ENCODE measurements at places on chromosomes 1 and 21. TPM values are rescaled to one million over a fixed set of nuclear protein-coding genes. Genes with fewer than 3 reads are reported as not detected.

- H3K4me3 ChIP-seq, result no peak overlapping the region
- no peak overlapping the region for H3K27ac ChIP-seq
- no peaks in the 10 kb centered on the region for H3K4me1 ChIP-seq
- no peaks in the 10 kb centered on the region for H3K27me3 ChIP-seq
- no peaks in the 10 kb centered on the region for H3K36me3 ChIP-seq
- DNase-seq, result no peak
Observed at GRCh38 chr1:201947697-201948008, 1.3 kb upstream of the LMOD1 start.

GRCh38 chr1:98460136-98460535, 201.4 kb upstream of the SNX7 start:
- H3K27me3 ChIP-seq, result no peaks in the 10 kb centered on the region
- no peak for DNase-seq
- no peaks in the 10 kb centered on the region for H3K36me3 ChIP-seq
- no peak overlapping the region for H3K4me3 ChIP-seq
- no peak overlapping the region for H3K27ac ChIP-seq
- H3K4me1 ChIP-seq, result no peaks in the 10 kb centered on the region

GRCh38 chr1:91761295-91761721, 124.6 kb downstream of the TGFBR3 start:
- H3K27me3 ChIP-seq, result no peaks in the 10 kb centered on the region
- H3K36me3 ChIP-seq, result no peaks in the 10 kb centered on the region
- DNase-seq, result no peak
- no peak overlapping the region for H3K27ac ChIP-seq
- H3K4me1 ChIP-seq, result no peaks in the 10 kb centered on the region

DNA sequence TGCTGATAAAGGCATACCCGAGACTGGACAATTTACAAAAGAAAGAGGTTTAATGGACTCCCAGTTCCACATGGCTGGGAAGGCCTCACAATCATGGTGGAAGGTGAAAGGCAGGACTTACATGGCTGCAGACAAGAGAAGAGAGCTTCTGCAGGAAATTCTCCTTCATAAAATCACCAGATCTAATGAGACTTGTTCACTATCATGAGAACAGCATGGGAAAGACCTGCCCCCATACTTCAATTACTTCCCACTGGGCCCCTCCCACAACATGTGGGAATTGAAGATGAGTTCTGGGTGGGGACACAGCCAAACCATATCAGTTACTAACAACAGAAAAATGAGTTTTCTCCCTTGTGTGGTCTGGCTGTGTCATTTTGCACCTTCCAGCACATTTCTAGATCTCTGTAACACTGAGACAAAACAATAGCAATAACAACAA, 741.4 kb downstream of the KCNT2 start:
- no peak for DNase-seq
- H3K27ac ChIP-seq, result no peak overlapping the region
- no peaks in the 10 kb centered on the region for H3K27me3 ChIP-seq

The SLC6A17 gene
- not detected for total RNA-seq

DNA sequence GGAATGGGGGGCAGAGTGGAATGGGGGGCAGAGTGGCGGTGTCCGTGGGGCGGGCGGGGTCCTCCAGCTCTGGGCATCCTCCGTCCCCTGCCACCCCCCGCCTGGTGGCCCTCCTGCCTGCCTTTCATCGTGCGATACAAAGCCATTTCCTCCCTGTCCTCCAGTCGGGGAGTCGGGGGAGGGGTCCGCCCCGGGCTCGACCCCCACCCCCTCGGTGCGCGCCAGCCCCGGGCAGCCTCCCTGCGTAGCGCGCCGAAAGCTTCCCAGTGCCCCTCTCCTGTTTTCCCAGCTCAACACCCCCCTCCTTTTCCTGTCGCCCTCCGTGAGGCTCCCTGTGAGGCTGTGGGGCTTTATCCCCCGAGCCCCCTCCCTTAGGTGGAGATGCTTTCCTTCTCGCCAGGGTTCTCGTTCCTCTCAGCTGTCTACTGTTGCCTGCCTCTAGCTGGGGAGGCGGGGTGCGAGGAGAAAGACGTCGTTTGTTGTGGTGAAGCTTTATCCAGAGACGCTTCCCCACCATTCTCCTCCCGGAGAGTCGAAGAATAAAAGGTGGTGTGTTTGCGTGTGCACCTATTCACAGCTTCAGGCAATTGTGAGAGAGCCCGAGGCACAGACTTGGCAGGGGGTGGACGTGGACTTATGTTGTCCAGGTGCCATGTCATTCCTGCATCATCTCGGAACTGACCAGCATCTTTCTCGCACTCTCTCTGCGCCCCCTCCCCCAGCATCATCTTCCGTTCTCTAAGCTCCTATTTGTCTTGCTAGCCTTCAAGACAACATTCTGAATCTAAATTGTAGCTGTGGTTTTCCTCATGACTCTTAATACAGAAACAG, 848 bp downstream of the DNM3 start:
- H3K4me1 ChIP-seq, result no peaks in the 10 kb centered on the region
- no peak overlapping the region for H3K27ac ChIP-seq
- H3K36me3 ChIP-seq, result no peaks in the 10 kb centered on the region
- H3K4me3 ChIP-seq, result no peak overlapping the region
- H3K27me3 ChIP-seq, result peaks cover 77% of the 10 kb centered on the region

The TRMT13 gene
- total RNA-seq, result 9.4 TPM

The DLGAP3 gene
- total RNA-seq, result not detected

GRCh38 chr1:43345120-43345519, 7.5 kb downstream of the MPL start:
- H3K27ac ChIP-seq, result 0 out of 2 replicates have a peak overlapping the region, but pooled peaks have one; percentile 1
- H3K4me1 ChIP-seq, result peaks cover 43% of the 10 kb centered on the region
- DNase-seq, result peak; percentile 32
- no peak overlapping the region for H3K4me3 ChIP-seq
- H3K36me3 ChIP-seq, result no peaks in the 10 kb centered on the region

The LCE1E gene
- total RNA-seq, result not detected

The CAPN2 gene
- total RNA-seq, result 1,259 TPM

DNA sequence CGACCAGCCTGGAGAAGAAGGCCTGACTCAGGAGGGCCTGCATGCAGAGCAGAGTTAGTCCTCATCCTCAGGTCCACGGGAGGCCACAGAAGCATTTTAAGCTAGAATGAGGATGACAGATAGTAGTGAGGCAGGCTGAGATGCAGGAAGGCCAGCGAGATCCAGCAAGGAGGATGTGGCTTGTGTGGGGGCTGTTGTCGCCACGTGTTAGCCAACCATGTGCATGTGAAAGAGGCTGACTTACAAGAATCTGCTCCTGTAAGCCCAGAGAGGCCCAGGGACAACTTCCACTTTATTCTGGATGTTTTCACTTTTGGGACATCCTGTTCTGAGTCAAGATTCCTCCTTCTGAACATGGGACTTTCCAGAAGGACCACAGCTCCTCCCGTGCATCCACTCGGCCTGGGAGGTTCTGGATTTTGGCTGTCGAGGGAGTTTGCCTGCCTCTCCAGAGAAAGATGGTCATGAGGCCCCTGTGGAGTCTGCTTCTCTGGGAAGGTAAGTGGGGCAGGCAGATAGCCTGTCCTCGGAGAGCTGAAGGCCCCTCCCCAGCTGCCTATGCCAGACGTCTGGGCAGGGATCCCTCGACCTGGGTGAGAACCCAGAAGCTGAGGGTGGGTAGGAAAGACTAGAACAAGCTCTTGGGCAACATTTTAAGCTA, at the start of gene SLAMF8:
SLAMF8 (plus strand) TSS at position 433 of the 661 bp plus-strand sequence; CDS start at position 459, 26 bp downstream.
- no peak within 1 kb of the TSS for H3K4me3 ChIP-seq
- H3K36me3 ChIP-seq, result no peaks in the 10 kb centered on the region
- H3K27ac ChIP-seq, result no peak within 1 kb of the TSS
- no peak for DNase-seq

- no peaks in the 10 kb centered on the region for H3K27me3 ChIP-seq
- H3K4me1 ChIP-seq, result peaks cover 7% of the 10 kb centered on the region
- DNase-seq, result no peak
- H3K4me3 ChIP-seq, result no peak overlapping the region
- H3K36me3 ChIP-seq, result no peaks in the 10 kb centered on the region
Observed at GRCh38 chr21:45142469-45143308, 68.3 kb downstream of the ADARB1 start.

All from PC-3 (cell line).